Activated naive CD4-positive, alpha-beta T cell (primary cell): ENCODE measurements at places on chromosomes 11 and 22.

GRCh38 chr11:113569391-113569790, 94.2 kb upstream of the DRD2 start:
- DNase-seq = no peak

DNA sequence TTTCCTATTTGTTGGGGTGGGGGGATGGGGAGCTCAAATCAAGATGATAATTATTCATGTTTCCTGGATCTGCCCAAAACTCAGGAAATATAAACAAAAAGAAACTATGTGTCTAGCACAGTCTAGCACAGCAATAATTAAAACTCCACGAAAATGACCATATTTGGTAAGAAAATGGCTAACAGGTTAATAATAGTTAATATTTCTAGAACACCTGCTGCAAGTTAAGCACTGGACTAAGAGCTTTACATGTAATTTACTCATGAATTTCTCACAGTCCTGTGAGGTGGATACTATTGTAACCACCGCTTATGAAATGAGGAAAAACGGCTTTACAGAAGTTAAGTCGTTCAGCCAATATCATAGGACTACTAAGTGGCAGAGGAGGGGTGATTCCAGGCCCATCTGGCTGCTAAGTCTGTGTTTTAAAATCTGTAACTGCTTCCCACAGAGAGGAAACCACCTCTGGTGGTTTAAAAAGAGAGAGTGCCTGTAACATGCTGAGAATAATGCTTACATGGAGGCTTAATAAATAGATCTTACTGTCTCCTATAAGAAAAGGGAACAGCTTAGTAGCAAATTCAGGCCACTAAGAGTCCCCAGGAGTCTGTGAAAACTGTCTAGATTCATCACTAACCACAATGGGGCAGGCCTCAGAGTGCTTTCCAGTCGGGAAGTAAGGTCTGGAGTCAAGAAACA, 11.0 kb upstream of the AMOTL1 start:
- no peak for DNase-seq

DNA sequence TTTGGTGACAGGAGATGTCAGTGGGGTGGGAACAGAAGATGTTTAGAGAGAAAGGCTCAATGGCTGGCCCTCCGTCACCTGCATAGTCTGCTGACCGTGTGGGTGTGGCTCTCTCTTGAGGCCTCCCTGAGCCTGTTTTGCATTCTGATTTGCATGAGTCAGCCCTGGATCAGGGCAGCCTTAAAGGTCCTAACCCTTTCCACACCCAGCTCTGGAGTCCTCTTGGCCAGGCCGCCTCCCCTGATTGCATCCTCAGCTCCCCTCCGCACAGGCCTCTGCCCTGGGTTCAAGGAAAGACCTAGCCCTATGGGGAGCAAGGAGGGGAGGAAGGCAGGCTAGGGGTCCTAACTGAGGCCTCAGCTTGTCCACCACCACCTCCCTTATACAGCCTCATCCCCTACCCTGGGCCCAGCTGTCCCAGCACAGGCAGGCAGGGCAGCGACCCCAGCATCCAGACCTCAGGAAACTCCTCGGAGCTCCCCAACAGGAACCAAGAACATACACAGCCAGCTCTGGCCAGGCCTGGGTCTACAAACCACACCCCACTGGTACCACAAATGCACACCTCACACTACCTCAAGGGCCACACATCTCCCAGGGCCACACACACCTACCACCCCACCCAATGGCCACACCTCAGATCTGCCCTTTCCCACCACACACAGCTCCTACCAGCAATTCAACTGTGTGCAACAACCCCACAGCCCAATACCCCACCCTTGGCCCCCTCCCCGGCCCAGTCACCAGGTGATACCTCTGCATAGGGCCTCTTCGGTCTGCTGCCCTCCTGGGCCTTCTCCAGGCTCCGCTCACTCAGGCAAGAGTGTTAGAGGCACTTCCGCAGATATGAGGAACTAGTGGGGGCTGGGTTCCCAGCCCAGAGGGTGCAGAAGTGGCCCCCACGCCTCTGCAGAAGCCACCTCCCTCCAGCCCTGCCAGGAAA, 13.7 kb downstream of the ARAP1 start:
- DNase-seq = no peak

GRCh38 chr11:77200351-77201268, 72.6 kb downstream of the MYO7A start:
- no peak for DNase-seq

- DNase-seq = no peak
These were observed 61.7 kb downstream of the CSNK2A3 start for GRCh38 chr11:11291041-11292015.

GRCh38 chr11:110874437-110875030, 162.3 kb upstream of the ARHGAP20 start:
- DNase-seq = no peak

DNA sequence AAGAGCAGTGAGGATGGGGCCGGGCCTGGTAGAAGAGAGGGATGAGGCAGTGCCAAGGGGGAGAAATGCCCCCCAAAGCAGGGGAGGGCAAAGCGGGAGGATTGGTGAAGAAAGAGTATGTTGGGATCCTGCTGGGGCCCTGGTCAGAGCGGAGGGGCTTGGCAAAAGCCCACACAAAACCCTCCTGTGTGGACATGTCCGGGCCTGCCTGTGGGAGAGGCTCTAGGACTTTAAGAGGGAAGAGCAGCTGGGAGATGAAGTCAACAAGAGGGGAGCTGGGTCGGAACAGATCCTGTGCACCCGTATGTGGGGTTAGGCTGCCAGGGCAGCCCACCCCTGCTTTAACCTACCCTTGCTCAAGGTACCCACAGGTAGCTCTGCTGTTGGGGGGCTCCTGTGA, 25.8 kb downstream of the ART5 start:
- no peak for DNase-seq

DNA sequence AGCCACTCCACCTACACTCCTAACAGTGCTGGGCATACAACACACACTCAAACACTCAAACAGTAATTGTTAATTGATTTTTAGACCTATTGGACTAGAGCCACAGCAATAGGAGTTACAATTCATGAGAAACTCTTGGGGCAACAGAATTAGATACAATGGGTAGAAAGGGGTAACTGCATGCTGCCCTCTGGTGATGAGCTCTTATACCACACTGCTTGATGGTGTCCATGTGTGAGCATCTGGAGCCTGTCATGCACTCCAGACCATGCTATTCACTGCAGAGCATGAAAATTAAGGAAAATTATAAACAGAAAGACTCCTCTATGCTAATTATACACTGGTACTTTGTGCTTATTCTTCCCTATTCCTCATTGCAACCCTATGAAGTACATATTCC, 975.5 kb upstream of the CCDC90B start:
- no peak for DNase-seq

GRCh38 chr11:31871310-31872075, 60.4 kb upstream of the PAX6 start:
- DNase-seq = no peak

- peak; percentile 27 for DNase-seq
These were observed 1.0 kb upstream of the TOB2 start for GRCh38 chr22:41447435-41448188.

- DNase-seq = no peak
These were observed 44.9 kb upstream of the CCND1 start for GRCh38 chr11:69595805-69596665.

GRCh38 chr11:93359396-93359795, 28.9 kb downstream of the DEUP1 start:
- no peak for DNase-seq

- DNase-seq = no peak
These were observed 9.8 kb upstream of the EIF3F start for GRCh38 chr11:7977232-7977917.

DNA sequence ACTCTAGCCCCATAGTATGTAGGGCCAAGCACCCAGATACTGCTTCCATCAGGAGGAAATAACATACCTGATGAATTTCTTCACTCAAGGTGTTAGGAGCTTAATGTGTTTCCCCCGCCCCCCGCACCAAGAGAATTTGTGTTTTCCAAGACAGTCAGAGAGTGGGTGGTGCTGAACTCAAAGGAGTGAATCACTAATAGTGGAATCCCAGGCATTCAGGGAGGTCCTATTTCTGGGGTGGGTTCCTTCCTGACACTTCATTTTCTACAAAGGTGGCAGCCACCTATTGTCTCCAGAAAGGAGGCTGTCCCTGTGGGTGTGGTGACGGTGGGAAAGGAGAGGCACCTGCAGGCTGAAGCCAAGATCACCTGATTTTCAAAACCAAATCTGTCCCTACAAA, 50.8 kb upstream of the ELF5 start:
- no peak for DNase-seq

DNA sequence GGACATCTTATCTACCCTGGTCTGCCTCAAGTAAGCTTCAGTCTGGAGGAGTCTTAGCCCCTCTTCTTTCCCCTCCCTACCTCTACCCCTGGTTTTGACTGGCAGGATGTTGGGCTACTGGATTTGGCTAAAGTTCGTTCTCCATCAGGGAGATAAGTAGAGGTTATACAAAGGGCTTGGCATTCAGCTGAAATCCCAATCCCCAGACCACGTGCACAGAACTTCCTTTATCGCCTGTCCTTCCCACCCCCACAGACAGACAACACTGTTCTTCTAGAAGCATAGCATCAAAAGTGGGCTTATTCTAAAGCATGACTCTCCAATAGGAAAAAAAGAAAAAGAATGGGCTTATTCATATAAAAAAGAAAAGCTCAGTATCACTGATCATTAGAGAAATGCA, 7.8 kb downstream of the PRG3 start:
- no peak for DNase-seq

GRCh38 chr11:47389577-47390421, 11.5 kb upstream of the SPI1 start:
- DNase-seq = no peak

DNA sequence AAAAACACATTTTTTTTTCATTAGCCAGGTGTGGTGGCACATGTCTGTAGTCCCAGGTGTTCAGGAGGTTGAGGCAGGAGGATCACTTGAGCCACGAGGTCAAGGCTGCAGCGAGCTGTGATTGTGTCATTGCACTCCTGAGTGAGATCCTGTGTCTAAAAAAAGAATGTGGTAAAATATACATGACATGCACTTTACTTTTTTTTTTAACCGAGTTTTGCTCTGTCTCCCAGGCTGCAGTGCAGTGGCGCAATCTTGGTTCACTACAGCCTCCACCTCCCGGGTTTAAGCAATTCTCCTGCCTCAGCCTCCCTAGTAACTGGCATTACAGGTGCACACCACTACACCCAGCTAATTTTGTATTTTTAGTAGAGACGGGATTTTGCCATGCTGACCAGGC, 22.5 kb upstream of the CLDN5 start:
- no peak for DNase-seq

GRCh38 chr11:73325036-73325981, 17.2 kb downstream of the ARHGEF17 start:
- no peak for DNase-seq

- no peak for DNase-seq
These were observed 24.3 kb downstream of the LMO2 start for GRCh38 chr11:33867561-33867960.

DNA sequence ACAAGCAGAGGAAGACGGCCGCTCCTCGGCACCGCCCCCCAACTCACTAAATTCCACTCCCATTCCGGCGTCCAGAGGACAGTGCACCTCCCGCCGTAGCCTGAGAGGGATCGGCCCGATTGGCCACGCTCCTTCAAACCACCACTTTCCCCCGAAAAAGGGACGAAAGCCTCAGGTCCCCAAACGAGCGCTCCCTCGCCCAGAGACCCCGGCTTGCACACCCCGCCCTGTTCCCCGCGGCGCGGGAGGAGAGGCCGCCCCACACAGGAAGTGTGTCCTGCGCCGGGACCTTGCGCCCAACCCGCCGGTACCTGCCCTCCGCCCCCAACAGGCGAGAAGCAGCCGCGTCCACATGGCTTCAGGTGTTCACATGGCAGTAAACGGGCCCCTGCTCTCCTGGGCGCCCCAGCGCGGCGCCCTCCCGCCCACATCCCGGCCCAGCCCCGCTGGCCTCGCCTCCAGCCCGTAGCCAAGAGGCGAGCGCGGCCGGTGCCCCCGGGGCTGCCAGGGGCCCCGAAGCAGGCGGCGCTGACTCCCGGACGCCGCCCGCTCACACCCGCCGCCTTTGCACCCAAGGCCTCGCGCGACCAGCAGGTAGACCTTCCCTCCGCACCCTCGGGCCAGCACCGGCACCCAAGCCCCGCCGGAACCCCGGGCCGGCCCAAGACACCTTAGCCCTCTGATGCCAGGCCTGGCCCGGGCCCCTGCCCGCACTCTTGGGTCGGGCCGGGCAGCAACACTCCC, 849 bp downstream of the TCF20 start:
- DNase-seq = peak; percentile 43

DNA sequence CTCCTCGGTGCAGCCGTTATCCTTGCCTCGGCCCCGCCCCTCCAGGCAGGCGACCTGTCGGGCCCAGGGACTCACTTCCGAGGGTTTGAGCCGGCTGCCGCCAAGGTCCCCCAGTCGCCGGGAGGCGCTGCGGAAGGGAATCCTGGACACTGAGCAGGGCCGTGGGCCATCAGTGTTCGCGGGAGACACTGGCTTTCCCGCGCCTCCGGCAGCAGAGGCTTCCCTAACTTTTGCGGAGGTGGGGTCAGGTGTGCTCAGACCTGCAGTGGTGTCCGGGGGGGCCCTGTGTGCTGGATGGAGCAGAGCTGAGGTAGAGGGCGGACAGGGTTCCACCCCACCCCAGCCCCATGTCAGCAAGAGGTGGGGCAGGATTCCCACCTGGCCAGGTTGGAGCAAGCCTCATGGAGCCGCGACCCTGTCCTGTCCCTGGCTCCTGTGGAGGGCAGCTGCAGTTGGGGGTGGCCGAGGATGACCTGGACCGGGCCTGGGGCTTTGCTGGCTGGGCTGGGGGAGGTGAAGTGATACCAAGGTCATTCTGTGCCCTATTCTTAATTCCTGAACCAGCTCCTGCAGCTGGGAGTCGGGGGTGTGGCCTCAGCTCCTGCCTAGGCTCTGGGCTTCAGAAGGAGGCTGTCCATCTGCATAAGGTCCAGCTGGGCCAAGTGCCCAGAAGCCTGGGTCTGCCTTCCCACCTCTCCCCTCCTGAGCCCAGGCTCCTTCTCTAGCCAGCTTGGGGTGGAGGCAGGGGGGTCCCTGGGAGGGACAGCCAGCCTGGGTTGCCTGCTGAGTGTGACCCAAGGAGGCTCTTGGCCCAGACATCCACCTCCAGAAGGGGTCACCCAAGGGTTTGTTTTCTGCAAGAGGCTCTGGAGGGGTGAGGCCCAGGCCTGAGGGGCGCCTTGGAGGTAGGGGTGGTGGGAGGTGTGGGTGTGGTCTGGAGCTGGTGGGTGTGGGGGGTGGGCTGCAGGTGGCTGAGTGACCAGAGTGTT, 8.4 kb downstream of the TSPAN4 start:
- no peak for DNase-seq

DNA sequence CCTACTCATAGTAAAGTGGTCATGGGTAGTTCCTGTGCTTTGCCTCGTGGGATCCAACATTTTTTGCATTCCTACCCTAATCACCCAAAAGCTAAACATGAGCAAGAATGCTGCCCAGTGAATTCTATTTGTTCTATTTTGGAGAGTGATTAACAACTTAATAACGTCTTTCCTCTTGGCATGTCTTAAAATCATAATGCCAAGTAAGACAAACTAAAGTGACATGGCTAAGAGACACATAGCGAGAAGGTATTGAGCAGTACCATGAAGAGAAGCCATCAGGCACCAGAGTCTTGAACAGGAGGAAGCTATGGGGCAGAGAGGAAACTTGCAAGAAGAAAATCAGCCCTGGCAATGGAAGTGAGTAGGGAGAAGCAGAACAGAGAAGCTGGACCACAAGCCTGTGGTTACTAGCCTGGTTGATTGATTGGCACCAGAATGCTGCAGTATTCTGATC, 32.0 kb downstream of the EXPH5 start:
- no peak for DNase-seq

- no peak for DNase-seq
These were observed 875 bp downstream of the TCP11L1 start for GRCh38 chr11:33040033-33040861.
